ENCODE measurements at places on chromosomes 5 and 9. TPM values are rescaled to one million over a fixed set of nuclear protein-coding genes. Genes with fewer than 3 reads are reported as not detected.

The SPINK7 gene
- total RNA-seq = not detected

The ZNF354C gene
- 3.7 TPM for total RNA-seq

The STKLD1 gene
- total RNA-seq = 0.59 TPM

The CTSV gene
- total RNA-seq = 0.27 TPM

The NRG2 gene
- not detected for total RNA-seq

The CCL21 gene
- total RNA-seq = not detected

The WHRN gene
- total RNA-seq = 0.39 TPM

The N4BP3 gene
- total RNA-seq = 2.7 TPM

The SHISAL2B gene
- total RNA-seq = not detected

The PPP3R2 gene
- not detected for total RNA-seq

The PAPPA gene
- total RNA-seq = not detected

The F12 gene
- total RNA-seq = 1.2 TPM

The ACTBL2 gene
- not detected for total RNA-seq

The EIF4E1B gene
- total RNA-seq = not detected

The DOCK2 gene
- total RNA-seq = 303 TPM

The DND1 gene
- total RNA-seq = 2.8 TPM

The PCDHAC1 gene
- total RNA-seq = not detected

The S100Z gene
- total RNA-seq = 1.7 TPM

The DDX4 gene
- 0.98 TPM for total RNA-seq

The STK32A gene
- not detected for total RNA-seq

The AK8 gene
- not detected for total RNA-seq

The FREM1 gene
- total RNA-seq = not detected

The TRIM36 gene
- 0.16 TPM for total RNA-seq

The ANKRD18A gene
- 2.1 TPM for total RNA-seq

The OBP2A gene
- total RNA-seq = not detected

The CDC14B gene
- 1.0 TPM for total RNA-seq

The CAMSAP1 gene
- total RNA-seq = 24.7 TPM

The TLN1 gene
- total RNA-seq = 382 TPM

The CCDC192 gene
- total RNA-seq = not detected

The TAS2R1 gene
- total RNA-seq = not detected

The OTULINL gene
- 36.3 TPM for total RNA-seq

The FRMD3 gene
- total RNA-seq = 0.50 TPM

The SLC36A2 gene
- not detected for total RNA-seq

The HMCN2 gene
- not detected for total RNA-seq

The PRLR gene
- total RNA-seq = not detected

The CTXN3 gene
- total RNA-seq = not detected

The OSMR gene
- not detected for total RNA-seq

The PFN3 gene
- total RNA-seq = not detected

The PLAC8L1 gene
- total RNA-seq = not detected

The MLANA gene
- not detected for total RNA-seq

The ZBTB26 gene
- 7.2 TPM for total RNA-seq

Data from T-helper 2 cell treated with Interferon-gamma antibody and Interleukin-4, amounts not matched to agents 100 ng/mL and 5 ng/mL, for 36 hours (primary cell).